ENCODE measurements at places on chromosomes 1 and 21.
A peak's percentile ranks its signal among the peaks of the same experiment; 100 is the strongest.

DNA sequence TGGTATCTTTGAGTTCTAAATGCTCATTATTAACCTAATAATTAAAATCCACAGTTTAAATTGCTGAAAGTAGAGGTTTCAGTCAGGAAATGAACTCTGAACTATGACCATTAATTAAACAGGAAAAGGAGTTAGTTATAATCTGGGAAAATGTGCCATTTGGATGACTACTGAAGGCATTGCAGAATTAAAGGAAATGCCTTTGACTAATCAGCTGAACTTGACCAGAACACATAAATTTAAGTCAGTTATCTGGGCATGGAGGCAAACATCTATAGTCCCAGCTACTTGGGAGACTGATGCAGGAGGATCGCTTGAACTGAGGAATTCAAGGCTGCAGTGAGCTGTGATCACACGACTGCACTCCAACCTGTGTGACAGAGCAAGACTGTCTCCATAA is 31.9 kb downstream of the SLC44A5 start:
- no peak for DNase-seq

GRCh38 chr1:94619731-94620130 is 78.2 kb upstream of the F3 start:
- DNase-seq = no peak

DNA sequence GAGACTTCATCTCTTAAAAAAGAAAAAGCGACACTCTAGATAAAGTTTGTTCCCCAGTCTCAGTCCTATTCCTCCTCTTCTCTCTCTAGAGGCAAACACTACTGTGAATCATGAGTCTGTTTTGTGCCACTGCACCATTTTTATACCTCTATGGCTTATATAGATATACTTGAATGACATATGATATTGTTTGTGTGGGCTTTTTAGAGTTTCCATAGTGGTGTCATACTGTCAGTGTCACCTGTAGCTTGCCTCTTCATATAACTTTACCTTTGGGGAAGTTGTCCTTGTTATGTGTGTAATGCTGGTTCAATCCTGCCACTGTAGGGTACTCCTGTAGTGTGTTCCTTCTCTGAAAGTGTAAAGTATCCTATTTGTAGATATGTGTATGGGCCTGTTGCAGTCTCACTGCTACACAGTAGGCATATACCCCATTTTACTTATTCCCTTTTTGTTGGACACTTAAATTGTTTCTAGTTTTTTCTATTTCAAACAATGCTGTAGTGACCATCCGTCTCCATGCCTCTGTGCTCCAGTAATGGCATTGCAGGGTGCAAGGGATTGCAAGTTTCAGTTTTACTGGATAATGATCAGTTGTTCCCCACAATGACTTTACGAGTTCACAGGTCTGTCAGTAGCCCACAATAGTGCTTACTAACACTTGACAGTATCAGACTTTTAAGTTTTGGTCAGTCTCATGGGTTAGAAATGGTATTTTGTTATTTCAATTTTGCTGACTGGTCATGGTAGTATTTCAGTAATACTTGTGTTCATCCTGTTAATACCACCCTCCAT is 2.7 kb downstream of the PRMT2 start:
- DNase-seq = no peak

GRCh38 chr1:170533298-170533697 is 1.3 kb downstream of the GORAB start:
- DNase-seq = no peak

DNA sequence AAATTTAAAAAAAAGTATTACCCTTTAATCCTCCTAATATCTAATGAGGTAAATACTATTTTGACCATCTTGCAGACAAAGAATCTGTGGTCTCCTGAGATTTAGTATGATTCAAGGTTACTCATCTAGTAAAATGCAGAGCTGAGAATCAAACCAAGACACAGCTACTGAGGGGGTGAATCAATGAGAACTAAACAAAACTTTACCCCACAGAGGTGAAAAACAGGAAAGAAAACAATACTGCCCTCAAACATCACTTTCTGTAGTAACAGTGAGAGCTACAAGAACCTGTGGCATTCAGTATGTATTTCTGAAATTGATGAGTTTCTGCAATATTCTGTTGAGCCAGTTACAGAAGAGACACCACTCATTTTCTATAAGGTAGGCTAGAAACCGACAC is 85.1 kb downstream of the JAK1 start:
- DNase-seq = no peak

GRCh38 chr21:16028941-16029464 is 299.2 kb downstream of the USP25 start:
- no peak for DNase-seq

DNA sequence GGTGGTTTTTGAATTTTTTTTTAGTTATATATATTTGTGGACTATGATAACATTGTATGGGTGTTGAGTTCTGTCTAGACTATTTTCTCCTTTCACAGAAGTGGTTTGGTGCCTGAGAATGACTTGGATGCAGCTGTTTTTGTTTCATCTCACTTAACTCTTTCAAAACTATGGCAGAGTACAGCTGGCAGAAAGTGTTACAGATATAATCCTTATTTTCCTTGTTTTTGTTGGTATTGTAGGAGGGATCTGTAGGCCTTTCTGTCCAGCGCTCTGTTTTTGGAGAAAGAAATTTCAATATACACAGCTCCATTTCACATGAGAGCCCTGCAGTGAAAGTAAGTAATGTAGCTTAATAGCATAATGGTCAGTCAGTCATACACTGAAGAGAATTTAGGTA is 13.1 kb downstream of the CDC7 start:
- no peak for DNase-seq

- no peak for DNase-seq
These were observed 3.0 kb downstream of the RBBP5 start for GRCh38 chr1:205118752-205119151.

GRCh38 chr1:100774370-100774769 is 54.8 kb downstream of the VCAM1 start:
- DNase-seq = no peak

DNA sequence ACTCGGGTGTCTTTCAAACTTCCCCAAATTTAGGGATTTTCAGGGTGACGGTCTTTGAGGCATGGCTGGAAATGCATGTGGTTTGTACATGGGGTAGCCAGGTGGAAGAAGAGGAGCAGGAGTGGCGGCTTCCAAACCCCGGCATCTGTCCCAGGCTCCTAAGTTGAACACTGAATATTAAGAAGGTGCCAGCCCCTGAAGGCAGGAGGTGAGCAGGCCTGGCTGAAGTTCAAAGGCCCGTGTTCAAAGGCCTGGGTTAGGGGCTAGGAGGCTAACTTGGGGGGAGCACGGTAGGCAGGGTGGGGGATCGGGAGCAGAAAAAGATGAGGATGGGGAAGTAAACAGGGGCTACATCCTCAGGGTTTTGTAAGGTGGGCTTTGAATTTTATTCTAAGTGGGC is 42.8 kb downstream of the ELK4 start:
- DNase-seq = no peak

DNA sequence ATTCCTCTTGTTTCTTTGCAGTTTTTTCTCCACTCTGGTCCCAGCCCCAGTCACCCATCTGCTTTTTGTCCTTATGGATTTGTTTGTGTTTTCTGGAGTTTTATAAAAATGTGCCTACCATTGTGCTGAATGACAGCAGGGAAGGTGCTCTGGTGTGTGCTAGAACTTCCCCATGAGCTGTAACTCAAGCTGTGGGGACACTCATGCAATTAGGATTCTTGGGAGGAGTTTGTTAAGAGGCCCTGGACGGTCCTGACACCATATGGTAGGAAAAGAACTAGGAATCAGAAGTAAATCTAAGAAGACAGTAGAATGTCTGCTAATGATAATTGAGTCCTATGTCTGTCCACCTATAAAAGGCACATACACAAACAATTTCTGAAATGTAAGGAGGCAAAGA is 27.4 kb downstream of the URB2 start:
- no peak for DNase-seq

DNA sequence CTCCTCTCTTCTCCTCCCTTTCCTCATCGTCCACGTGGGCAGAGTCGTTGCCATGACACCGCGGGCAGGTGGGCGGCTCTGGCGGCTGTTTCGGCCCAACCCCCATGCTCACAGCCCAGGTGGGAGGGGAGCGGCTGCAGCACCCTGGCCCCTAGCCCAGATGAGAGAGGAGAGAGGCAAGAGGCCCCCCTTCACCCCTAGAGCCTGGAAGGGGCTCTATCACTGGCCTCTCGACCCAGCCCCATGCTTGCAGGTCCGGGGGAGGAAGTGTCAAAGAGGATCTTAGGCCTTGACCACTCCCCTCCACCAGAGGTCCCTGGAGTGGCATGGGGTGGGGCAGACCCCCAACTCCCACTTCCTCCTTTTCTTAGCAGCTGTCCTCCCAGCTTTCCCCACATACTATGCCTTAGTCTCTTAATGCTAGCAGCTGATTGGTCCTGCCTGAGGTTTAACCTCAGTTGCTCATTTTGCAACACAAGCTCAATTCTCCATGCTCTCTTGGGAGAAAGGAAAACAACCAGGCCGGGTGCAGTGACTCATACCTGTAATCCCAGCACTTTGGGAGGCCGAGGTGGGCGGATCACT is 10.4 kb downstream of the DLGAP3 start:
- peak; percentile 43 for DNase-seq
